ENCODE measurements at places on chromosomes 11 and 22.

DNA sequence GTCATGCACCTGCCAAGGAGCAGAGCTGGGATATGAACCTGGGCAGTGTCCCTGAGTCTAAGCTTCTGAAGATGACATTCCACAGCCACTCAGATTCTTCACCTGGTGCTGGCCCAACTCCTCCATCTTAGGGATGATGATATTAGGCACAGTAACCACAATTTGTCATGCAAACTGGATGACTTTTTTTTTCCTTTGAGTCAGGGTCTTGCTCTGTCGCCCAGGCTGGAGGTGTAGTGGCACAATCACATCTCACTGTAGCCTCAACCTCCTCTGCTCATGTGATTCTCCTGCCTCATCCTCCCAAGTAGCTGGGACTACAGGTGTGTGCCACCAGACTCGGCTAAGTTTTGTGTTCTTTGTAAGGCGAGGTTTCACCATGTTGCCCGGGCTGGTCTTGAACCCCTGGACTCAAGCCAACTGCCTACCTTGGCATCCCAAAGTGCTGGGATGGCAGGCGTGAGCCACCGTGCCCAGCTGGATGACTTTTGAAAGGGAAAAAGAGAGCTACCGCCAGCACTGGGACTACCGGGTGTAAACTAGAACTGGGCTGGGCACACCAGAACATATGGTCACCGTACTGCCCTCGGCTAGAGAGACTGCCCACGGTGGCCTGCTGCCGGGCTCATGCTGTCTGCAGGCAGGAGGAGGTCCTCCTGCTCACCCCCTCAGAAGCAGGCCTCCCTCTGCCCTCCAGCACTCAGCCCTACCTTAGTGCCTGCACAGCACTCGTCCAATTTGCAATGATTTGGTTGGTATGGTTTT, 77.7 kb downstream of the NAT10 start:
- DNase-seq = no peak

DNA sequence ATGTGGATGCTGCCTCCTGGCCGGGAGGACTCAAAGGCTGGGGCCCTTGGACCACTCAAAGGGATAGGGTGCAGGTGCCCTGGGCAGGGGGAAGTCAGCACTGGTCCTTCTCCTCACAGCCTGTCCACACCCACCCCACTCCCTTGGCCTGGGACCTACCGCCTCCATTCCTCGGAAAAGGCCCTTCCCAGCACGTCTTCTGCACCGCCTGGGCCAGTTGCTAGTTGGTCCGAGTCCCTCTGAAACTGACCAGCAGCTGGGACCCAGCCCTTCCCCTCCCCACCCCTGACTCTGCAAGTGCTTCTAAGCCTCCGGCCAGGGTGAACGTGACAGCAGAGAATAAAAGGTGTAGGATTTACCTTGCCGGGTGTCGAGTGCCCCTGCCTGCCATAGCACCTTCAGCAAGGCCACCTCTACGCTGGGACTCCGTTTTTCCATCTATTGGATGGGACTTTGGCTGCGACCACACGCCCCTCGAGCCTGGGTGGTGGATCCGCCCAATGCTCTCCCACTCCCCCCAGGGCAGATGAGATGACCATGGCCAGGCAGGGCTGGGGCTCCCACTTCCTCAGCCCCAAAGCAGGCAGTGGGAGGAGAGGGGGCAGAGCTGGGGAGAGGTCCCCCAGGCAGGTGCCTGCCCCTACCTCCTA, 37.3 kb downstream of the OSBPL5 start:
- DNase-seq = no peak

DNA sequence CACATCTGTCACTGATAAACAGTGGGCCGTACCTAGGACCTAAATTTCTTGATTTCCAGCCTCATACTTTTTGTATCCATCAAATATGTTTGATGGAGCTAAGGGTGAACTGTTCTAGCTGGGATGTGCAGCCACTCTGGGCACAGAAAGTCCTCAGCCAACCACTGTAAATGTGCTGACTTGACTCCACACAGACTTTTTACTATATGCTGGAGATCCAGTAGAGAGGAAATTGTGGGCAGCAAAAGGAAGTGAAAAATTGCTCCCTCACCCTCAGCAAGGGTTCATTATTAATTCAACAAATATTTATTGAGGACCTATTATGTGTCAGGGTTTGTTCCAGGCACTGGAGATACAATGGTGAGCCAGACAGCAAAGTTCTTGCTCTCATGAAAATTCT, 54.2 kb upstream of the AMPD3 start:
- no peak for DNase-seq

GRCh38 chr22:23566705-23567475, 13.2 kb downstream of the IGLL1 start:
- no peak for DNase-seq

- DNase-seq = peak; percentile 79
Measured at GRCh38 chr11:3723014-3723708, 52.0 kb upstream of the CHRNA10 start.
